ENCODE measurements at places on chromosomes 11 and 22. TPM values are rescaled to one million over a fixed set of nuclear protein-coding genes. Genes with fewer than 3 reads are reported as not detected.

Gene BTBD18
- total RNA-seq = not detected

Gene GPR83
- total RNA-seq = 7.1 TPM

Gene TMA7B
- not detected for total RNA-seq

Gene MOV10L1
- total RNA-seq = 3.3 TPM

Gene FADS3
- 58.0 TPM for total RNA-seq

Gene RTN4RL2
- total RNA-seq = 0.59 TPM

Gene ASPHD2
- 3.7 TPM for total RNA-seq

- no peak overlapping the region for H3K4me3 ChIP-seq
- H3K4me1 ChIP-seq = no peaks in the 10 kb centered on the region
- H3K36me3 ChIP-seq = no peaks in the 10 kb centered on the region
- no peaks in the 10 kb centered on the region for H3K27me3 ChIP-seq
- DNase-seq = no peak
These were observed 310.8 kb downstream of the DDX10 start for GRCh38 chr11:108975641-108976071.

- DNase-seq = no peak
- peaks cover 21% of the 10 kb centered on the region for H3K36me3 ChIP-seq
- peaks cover 63% of the 10 kb centered on the region for H3K4me1 ChIP-seq
- peak overlapping the region; percentile 96 for H3K27ac ChIP-seq
These were observed 1.5 kb upstream of the SF3B2 start for GRCh38 chr11:66050581-66051231.

GRCh38 chr11:15563054-15563453 is 448.3 kb downstream of the INSC start:
- no peaks in the 10 kb centered on the region for H3K27me3 ChIP-seq
- peaks cover 14% of the 10 kb centered on the region for H3K4me1 ChIP-seq
- no peak for DNase-seq
- H3K4me3 ChIP-seq = no peak overlapping the region

GRCh38 chr22:27792452-27793161 is 8.9 kb downstream of the MN1 start:
- peak overlapping the region; percentile 24 for H3K4me3 ChIP-seq
- peaks cover 12% of the 10 kb centered on the region for H3K36me3 ChIP-seq
- peak; percentile 33 for DNase-seq

- no peak overlapping the region for H3K4me3 ChIP-seq
- no peaks in the 10 kb centered on the region for H3K27me3 ChIP-seq
- H3K27ac ChIP-seq = no peak overlapping the region
- DNase-seq = no peak
- H3K36me3 ChIP-seq = no peaks in the 10 kb centered on the region
These were observed 621.2 kb downstream of the KCNA4 start for GRCh38 chr11:29395555-29396072.

DNA sequence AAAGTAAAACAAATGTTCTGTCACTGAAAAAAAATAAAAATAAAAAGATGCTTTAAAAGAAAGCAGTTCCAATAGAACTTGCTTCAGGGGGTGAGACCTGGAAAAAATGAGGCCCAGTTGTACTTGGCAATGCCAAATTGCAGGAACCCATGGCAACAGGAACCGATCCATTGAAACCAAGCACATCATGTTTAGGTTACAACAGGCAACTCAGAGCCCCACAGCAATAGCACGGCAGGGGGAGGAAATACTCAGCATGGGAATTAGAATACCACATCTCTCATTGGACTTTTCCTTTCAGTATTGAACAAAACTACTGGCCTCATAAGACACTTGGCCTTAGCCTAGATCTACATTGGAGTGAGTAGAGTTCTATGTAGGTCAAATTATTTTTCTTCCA is 84.3 kb downstream of the MSANTD4 start:
- DNase-seq = peak; percentile 24
- H3K27ac ChIP-seq = no peak overlapping the region
- no peaks in the 10 kb centered on the region for H3K36me3 ChIP-seq
- no peak overlapping the region for H3K4me3 ChIP-seq
- H3K4me1 ChIP-seq = no peaks in the 10 kb centered on the region
- no peaks in the 10 kb centered on the region for H3K27me3 ChIP-seq

DNA sequence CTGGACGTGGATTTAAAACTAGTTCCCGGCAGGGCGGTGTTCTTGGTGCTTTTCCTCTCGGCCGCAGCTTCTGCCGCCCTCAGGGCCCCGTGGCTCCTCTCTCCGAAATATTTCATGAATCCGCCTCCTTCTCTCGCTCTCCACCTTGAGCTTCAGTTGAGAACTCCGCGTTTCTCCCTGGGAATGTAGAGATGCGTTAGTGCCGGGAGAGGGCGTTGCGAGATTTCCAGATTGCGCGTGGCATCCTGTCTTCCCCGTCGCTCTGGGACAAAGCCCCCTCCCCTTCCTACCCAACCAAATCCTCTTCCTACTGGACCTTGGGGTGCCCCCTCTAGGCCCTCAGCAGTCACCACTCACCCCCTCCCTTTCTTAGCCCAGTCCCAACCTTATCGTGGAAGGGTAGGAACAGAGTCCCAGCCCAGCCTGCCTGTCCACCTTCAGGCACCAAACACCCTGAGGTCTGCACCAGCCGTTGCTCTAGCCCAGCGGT is 15.5 kb upstream of the RAC2 start:
- peak; percentile 20 for DNase-seq
- no peaks in the 10 kb centered on the region for H3K36me3 ChIP-seq
- H3K4me3 ChIP-seq = no peak overlapping the region
- H3K4me1 ChIP-seq = peaks cover 21% of the 10 kb centered on the region
- H3K27ac ChIP-seq = no peak overlapping the region

- no peak for DNase-seq
- no peaks in the 10 kb centered on the region for H3K4me1 ChIP-seq
- no peaks in the 10 kb centered on the region for H3K27me3 ChIP-seq
- no peak within 1 kb of the TSS for H3K4me3 ChIP-seq
These were observed at the start of gene MS4A3 for GRCh38 chr11:60056349-60056969. TSS of gene MS4A3 (plus strand) at chr11:60056665. CDS start at chr11:60061161, 4,496 bp downstream.

DNA sequence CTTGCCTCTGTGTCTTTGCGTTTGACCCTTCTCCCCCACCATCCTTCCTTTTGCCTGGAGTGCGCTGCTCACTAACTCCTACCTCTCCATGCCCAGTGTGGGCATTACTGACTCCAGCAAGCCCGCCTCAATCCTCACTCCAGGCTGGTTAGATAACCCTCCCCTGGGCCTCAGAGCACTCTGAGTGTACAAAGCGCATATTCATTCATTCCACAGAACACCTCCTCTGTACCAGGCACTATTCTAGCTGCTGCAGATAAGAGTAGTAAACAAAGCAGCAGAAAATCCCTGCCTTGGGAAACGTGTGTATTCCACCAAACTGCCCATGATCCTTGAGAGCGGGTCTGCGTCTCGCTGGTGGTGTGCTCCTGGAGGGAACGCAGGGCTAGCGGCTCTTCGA is 3.2 kb downstream of the SLC22A8 start:
- peaks cover 40% of the 10 kb centered on the region for H3K4me1 ChIP-seq
- DNase-seq = no peak
- H3K27ac ChIP-seq = no peak overlapping the region
- no peaks in the 10 kb centered on the region for H3K36me3 ChIP-seq

GRCh38 chr11:112836256-112836602 is 125.0 kb upstream of the NCAM1 start:
- DNase-seq = no peak
- H3K4me1 ChIP-seq = peaks cover 35% of the 10 kb centered on the region
- no peaks in the 10 kb centered on the region for H3K27me3 ChIP-seq
- no peaks in the 10 kb centered on the region for H3K36me3 ChIP-seq
- no peak overlapping the region for H3K4me3 ChIP-seq

GRCh38 chr11:1748636-1749394 is 1.6 kb downstream of the IFITM10 start:
- peaks cover 76% of the 10 kb centered on the region for H3K4me1 ChIP-seq
- H3K4me3 ChIP-seq = peak overlapping the region; percentile 21

DNA sequence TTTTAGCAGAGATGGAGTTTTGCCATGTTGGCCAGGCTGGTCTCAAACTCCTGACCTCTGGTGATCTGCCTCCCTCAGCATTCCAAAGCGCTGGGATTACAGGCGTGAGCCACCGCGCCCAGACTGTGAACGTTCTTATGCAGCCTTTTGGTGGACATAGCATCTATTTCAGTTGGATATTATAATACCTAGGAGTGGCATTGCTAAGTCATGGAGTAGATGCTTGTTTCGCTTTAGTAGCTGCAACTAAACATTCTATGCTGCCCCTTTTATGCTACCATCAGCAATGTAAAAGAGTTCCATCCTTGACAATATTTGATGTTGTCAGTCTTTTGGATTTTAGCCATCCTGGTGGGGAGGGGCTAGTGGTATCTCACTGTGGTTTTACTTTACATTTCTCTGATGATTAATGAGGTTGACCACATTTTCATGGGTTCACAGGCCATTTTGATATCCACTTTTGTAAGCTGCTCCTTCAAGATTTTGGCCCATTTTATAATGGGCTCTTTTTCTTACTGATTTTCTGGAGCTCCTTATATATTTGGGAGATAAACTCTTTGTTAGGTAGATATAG is 16.5 kb upstream of the APOBEC3A start:
- no peak overlapping the region for H3K27ac ChIP-seq
- DNase-seq = no peak
- H3K27me3 ChIP-seq = peaks cover 9% of the 10 kb centered on the region
- no peaks in the 10 kb centered on the region for H3K4me1 ChIP-seq
- no peaks in the 10 kb centered on the region for H3K36me3 ChIP-seq
- no peak overlapping the region for H3K4me3 ChIP-seq

DNA sequence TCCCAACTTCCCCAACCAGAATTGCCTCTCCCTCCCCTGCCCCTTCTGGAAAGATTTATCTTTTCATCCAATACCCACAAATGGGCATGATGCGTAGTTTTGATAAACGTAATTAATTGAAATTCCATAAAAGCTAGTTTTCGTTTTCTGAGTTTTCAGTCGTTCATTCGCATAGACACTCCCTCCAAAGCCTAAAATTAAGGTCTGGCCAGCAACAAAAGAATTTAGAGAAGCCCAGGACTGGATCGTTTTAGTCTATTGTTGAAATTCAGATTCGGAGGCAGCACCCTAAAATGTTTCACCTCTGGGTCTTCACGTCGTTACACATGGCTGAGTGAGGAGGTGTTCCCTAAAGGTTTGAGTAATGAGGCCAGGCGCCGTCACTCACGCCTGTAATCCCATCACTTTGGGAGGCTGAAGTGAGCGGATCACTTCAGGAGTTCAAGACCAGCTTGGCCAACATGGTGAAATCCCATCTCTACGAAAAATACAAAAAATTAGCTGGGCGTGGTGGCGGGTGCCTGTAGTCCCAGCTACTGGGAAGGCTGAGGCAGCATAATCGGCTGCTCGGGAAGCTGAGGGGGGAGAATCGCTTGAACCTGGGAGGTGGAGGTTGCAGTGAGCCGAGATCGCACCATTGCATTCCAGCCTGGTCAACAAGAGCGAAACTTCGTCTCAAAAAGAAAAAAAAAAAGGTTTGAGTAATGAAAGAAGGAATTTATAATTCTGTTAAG is 589 bp upstream of the NDUFC2 start:
- no peak for DNase-seq
- peaks cover 20% of the 10 kb centered on the region for H3K4me1 ChIP-seq
- peak overlapping the region; percentile 90 for H3K27ac ChIP-seq
- no peaks in the 10 kb centered on the region for H3K27me3 ChIP-seq
- peaks cover 5% of the 10 kb centered on the region for H3K36me3 ChIP-seq
- H3K4me3 ChIP-seq = peak overlapping the region; percentile 79

DNA sequence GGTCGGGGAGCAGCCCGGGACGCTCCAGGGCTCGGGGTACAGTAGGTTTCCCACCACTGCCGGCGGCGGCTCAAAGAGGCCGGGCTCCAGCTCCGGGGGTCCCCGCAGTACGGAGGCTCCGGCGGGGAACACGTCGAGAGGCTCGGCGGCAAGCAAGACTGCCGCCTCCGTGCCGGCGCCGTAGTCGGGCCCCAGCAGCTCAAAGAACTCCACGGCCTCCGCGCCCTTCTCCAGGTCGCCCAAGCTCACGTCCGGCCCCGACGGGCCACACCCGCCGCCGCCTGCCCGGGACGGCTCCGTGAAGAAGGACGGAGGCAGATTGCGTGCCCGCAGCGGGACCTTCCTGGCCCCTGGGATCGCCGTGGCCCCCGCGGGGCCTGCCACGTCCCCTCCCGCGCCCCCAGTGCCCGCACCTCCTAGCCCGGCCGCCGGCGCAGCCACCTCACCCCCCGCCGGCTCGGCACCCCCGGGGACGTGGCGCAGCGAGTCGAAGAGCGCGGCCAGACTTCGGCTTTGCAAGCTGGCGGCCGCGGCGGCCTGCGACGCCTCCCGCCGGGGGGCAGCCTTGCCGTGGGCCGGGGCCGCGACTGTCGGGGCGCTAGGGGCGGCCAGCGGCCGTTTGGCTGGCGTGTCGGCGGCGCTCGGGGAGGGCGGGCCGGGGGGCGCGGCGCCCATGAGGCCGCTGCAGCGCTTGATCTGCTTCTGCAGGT is 775 bp downstream of the FAM181B start:
- peak overlapping the region; percentile 85 for H3K4me3 ChIP-seq
- H3K27ac ChIP-seq = peak overlapping the region; percentile 94
- peaks cover 9% of the 10 kb centered on the region for H3K36me3 ChIP-seq
- no peak for DNase-seq
- peaks cover 5% of the 10 kb centered on the region for H3K27me3 ChIP-seq

DNA sequence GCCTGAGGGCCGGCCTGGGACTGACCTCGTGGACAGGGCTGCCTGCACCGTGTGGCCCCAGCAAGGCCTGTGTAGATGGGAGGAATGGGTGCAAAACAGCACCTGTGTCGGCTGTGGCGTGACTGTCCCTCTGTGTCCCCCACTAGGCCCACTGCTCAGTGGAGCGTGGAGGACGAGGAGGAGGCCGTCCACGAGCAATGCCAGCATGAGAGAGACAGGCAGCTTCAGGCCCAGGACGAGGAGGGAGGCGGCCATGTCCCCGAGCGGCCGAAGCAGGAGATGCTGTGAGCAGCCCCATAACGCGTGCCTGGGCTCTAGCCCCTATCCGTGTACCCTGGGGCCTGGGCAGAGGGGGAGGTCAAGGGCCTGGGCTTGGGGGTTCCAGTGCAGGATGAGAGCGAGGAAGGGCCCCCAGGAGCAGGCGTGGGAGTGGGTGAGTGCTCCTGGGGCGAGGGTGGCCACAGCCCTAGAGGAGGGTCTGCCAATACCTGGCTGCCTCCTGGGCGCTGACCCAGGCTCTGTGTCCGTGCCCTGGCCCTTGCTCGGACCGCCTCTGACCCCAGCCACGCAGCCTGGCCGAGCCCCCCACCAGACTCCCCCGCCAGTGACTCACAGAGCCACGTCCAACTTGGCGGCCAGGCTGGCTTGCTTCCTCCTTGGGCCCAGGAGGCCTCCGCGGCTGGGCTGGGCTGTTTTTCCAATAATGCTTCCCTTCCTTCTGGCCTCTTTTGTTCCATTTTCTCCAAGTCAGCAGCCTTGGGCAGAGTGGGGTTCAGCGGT is 11.6 kb downstream of the PRR33 start:
- DNase-seq = no peak
- no peaks in the 10 kb centered on the region for H3K36me3 ChIP-seq
- no peaks in the 10 kb centered on the region for H3K27me3 ChIP-seq
- peaks cover 41% of the 10 kb centered on the region for H3K4me1 ChIP-seq
- peak overlapping the region; percentile 79 for H3K27ac ChIP-seq
- no peak overlapping the region for H3K4me3 ChIP-seq

- H3K27me3 ChIP-seq = no peaks in the 10 kb centered on the region
- no peak overlapping the region for H3K4me3 ChIP-seq
- peaks cover 2% of the 10 kb centered on the region for H3K36me3 ChIP-seq
These were observed 22.4 kb upstream of the SLC22A12 start for GRCh38 chr11:64568584-64569140.

GRCh38 chr22:17597217-17597616 is 31.3 kb downstream of the ATP6V1E1 start:
- H3K27ac ChIP-seq = no peak overlapping the region
- no peaks in the 10 kb centered on the region for H3K27me3 ChIP-seq
- no peak for DNase-seq
- peaks cover 70% of the 10 kb centered on the region for H3K36me3 ChIP-seq
- H3K4me1 ChIP-seq = no peaks in the 10 kb centered on the region

GRCh38 chr11:33449798-33450197 is 192.6 kb downstream of the HIPK3 start:
- H3K27me3 ChIP-seq = no peaks in the 10 kb centered on the region
- no peak for DNase-seq
- H3K36me3 ChIP-seq = no peaks in the 10 kb centered on the region
- H3K4me1 ChIP-seq = no peaks in the 10 kb centered on the region
- H3K4me3 ChIP-seq = no peak overlapping the region
- H3K27ac ChIP-seq = no peak overlapping the region
